Right cardiac atrium (tissue), 5 donors: ENCODE measurements at places on chromosomes 2 and 18. TPM values are rescaled to one million over a fixed set of nuclear protein-coding genes. Genes with fewer than 3 reads are reported as not detected.

OXER1 gene
- 0.68 TPM for polyA plus RNA-seq

UGT1A8 gene
- polyA plus RNA-seq = not detected

FARSB gene
- 11.7 TPM for polyA plus RNA-seq

ANKRD53 gene
- polyA plus RNA-seq = 1.3 TPM
